HepG2 (cell line): ENCODE measurements at places on chromosomes 3 and 15.
A peak's percentile ranks its signal among the peaks of the same experiment; 100 is the strongest.

DNA sequence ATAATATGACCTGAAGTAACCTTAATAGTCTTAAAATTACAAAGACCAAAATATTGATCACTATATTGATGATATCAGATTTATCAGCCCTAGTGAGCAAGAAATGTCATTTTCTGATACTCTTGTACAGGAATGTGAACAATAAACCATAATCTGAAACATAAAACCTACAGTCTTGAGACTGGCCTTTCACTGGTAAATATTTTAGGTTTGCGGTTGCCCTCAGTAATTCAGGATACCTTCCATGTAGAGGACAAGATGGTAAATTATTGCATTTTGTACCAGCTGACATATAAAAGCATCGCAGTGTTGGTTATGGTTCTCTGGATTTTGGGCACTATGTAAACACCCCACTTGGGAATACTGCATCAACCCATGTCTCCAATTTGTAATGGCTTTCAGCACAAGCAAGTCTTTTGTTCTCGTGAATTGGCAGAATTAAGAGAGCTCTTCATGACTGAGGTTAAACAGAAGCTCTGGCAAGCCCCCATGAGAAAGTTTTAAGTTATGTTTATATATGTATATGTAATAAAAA is 128.5 kb downstream of the LMLN start:
- no peak overlapping the region for H3K27ac ChIP-seq
- no peak for DNase-seq
- no peaks in the 10 kb centered on the region; the same call in 1 of the 2 replicates for H3K27me3 ChIP-seq
- no peak overlapping the region for H3K4me3 ChIP-seq
- H3K4me1 ChIP-seq: no peaks in the 10 kb centered on the region

DNA sequence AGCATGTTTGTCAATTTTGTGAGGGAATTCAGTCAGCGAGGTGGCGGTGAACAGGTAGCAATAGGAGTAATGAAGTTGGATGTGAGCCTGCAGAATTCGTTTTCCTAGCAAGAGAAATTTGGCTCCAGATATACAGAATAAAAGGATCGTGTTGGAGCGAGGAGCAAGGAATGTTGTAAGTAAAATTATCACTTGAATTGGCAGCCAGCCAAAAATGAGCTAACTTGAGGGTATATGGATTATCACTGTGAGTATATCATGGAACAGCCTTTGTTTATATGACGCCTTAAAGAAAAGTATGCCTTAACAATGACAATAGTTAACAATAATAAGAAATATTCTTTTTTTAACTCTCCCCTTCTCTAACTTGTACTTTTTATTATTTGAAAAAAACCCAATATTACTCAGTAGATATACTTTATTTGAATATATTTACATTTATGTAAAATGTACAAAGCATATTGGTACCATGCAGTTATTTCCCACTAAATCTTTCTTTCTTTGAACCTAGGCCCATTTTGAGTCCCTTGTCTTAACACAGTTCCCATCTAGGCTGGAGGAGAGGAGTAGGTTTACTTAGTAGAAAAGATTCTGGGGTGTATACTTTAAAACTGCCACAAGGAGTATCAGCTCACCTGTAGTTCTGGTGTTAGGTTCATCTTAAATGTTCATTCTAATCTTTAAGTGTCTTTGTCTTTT is 29.3 kb downstream of the EPHA6 start:
- H3K27me3 ChIP-seq: no peaks in the 10 kb centered on the region
- H3K36me3 ChIP-seq: no peaks in the 10 kb centered on the region
- H3K4me1 ChIP-seq: no peaks in the 10 kb centered on the region
- DNase-seq: no peak

GRCh38 chr15:44066211-44066827 is 128.8 kb downstream of the FRMD5 start:
- H3K4me1 ChIP-seq: no peaks in the 10 kb centered on the region
- no peak overlapping the region for H3K4me3 ChIP-seq
- peak; percentile 71 for DNase-seq
- no peak overlapping the region for H3K27ac ChIP-seq
- no peaks in the 10 kb centered on the region for H3K36me3 ChIP-seq

DNA sequence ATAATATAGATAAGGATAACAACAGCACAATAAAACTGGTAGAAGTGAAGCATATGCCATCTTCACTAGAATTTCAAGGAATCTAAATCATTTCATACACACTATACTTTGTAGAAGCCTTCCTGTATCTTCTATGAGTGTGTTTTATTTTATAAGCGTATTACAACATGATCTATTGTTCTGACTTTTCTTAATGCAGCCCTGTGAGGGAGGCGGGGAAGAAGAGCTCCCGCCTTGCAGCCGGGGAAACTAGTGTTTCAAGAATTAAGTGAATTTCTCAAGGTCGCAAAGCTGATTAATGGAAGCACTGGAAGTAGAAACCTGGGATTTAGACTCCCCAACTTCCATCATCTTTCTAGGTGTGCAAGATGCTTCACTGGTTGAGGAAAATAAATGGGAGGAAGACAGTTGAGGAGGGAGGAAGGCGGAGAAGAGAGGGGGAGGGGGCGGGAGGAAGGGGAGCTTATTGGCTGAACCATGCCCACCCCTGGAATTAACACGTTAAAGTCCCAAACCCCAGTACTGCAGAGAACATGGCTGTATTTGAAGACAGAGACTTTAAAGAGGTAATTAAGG is 32.9 kb downstream of the VGLL4 start:
- no peak overlapping the region; the same call in 1 of the 2 replicates for H3K4me3 ChIP-seq
- peak overlapping the region; percentile 55 for H3K27ac ChIP-seq
- no peak for DNase-seq
- peaks cover 82% of the 10 kb centered on the region for H3K4me1 ChIP-seq
- H3K27me3 ChIP-seq: no peaks in the 10 kb centered on the region
- peaks cover 3% of the 10 kb centered on the region for H3K36me3 ChIP-seq

- no peaks in the 10 kb centered on the region; the same call in 1 of the 2 replicates for H3K27me3 ChIP-seq
- H3K27ac ChIP-seq: no peak overlapping the region
- DNase-seq: peak; percentile 10
- no peaks in the 10 kb centered on the region for H3K4me1 ChIP-seq
- no peak overlapping the region for H3K4me3 ChIP-seq
- no peaks in the 10 kb centered on the region for H3K36me3 ChIP-seq
Measured at GRCh38 chr15:78195735-78196201, 38.6 kb downstream of the ACSBG1 start.

- no peak overlapping the region for H3K4me3 ChIP-seq
- H3K27me3 ChIP-seq: peaks cover 6% of the 10 kb centered on the region; the same call in 1 of the 3 replicates
- no peaks in the 10 kb centered on the region for H3K36me3 ChIP-seq
- no peaks in the 10 kb centered on the region for H3K4me1 ChIP-seq
Measured at GRCh38 chr3:54515441-54516213, 393.3 kb downstream of the CACNA2D3 start.

GRCh38 chr3:28290863-28291300 is 49.5 kb downstream of the CMC1 start:
- peaks cover 7% of the 10 kb centered on the region; the same call in 2 of the 3 replicates for H3K36me3 ChIP-seq
- no peak overlapping the region for H3K27ac ChIP-seq
- no peak overlapping the region for H3K4me3 ChIP-seq
- no peak for DNase-seq
- no peaks in the 10 kb centered on the region for H3K27me3 ChIP-seq
- H3K4me1 ChIP-seq: no peaks in the 10 kb centered on the region

DNA sequence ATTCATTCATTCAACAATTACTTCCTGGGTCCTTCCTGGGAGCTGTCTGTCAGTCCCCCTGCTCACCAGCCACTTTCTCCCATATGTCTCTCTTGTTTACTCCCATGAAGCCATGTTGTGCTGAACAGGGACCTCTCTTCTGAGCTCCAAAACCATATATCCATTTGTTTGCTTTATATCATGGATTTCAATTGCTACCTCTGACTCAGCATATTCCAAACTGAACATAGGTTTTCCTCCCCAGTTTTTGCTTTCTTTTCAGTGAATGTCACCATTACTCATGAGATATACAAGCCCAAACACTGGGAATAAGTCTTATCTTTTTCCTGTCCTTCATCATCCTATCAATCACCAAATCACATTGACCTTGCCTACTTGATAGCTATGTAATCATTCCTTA is 152.5 kb upstream of the P2RY1 start:
- no peaks in the 10 kb centered on the region for H3K36me3 ChIP-seq
- H3K27me3 ChIP-seq: no peaks in the 10 kb centered on the region
- no peak for DNase-seq
- H3K27ac ChIP-seq: no peak overlapping the region

DNA sequence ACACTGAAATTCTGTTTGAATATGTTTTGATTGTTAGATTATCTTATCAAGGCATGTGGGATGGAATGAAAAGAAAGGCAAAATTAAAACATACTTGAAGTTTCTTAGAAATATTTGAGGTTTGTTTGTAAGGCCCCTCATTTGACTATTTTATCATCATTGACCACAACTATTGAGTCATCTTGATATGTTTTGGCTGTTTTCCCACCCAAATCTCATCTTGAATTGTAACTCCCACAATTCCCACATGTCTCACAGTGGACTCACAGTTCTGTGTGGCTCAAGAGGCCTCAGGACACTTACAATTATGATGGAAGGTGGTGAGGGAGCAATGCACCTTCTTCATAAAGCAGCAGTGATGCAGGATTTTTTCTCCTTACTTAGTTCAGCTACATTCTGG is 917.1 kb downstream of the PLOD2 start:
- H3K4me3 ChIP-seq: no peak overlapping the region
- H3K4me1 ChIP-seq: no peaks in the 10 kb centered on the region
- no peaks in the 10 kb centered on the region for H3K27me3 ChIP-seq
- H3K36me3 ChIP-seq: no peaks in the 10 kb centered on the region
- no peak overlapping the region for H3K27ac ChIP-seq
- DNase-seq: no peak

DNA sequence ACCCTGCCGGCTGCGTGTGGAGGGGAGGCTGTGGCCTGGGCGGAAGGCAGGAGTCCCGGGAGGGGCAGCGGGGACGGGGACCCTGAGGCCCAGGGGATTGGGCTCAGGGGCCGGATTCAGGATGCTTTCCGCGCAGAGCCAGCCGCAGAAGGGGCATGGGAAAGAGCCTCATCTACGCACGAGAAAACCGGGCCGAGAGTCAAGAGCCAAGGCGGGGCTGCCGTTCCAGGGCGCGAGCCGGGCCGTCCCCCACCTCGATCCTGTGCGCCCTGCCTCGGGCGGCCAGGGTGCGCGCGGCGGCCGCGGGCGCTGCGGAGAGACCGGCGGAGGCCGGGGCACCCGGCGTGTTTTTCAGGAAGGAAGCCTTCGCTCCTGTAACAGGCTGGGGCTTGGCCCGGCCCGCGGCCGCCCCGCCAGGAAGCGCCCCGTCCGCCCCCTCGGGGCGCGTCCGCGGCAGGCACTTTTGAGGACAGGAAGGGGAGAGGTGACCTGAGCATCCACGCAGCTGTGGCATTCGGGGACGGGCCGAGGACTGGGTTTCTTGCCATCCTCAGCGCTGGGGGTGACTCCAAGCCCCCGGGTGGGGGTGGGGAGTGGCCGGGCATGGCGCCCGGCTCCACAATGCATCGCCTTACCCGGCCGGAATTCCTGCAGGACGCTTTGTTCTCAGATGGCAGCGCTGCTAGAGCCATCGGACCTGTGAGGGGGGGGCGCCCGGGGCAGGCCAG is 62.3 kb upstream of the GATA2 start:
- H3K4me3 ChIP-seq: no peak overlapping the region
- DNase-seq: no peak
- H3K27ac ChIP-seq: no peak overlapping the region
- no peaks in the 10 kb centered on the region for H3K36me3 ChIP-seq

- no peak overlapping the region for H3K4me3 ChIP-seq
- no peak for DNase-seq
- H3K27ac ChIP-seq: no peak overlapping the region
- H3K36me3 ChIP-seq: no peaks in the 10 kb centered on the region
Measured at GRCh38 chr15:100520132-100520921, 8.4 kb downstream of the CERS3 start.

- no peak overlapping the region for H3K4me3 ChIP-seq
- no peaks in the 10 kb centered on the region for H3K27me3 ChIP-seq
- DNase-seq: no peak
- H3K36me3 ChIP-seq: no peaks in the 10 kb centered on the region
- H3K27ac ChIP-seq: no peak overlapping the region
Measured at GRCh38 chr15:62639906-62640605, 402.5 kb upstream of the TPM1 start.

DNA sequence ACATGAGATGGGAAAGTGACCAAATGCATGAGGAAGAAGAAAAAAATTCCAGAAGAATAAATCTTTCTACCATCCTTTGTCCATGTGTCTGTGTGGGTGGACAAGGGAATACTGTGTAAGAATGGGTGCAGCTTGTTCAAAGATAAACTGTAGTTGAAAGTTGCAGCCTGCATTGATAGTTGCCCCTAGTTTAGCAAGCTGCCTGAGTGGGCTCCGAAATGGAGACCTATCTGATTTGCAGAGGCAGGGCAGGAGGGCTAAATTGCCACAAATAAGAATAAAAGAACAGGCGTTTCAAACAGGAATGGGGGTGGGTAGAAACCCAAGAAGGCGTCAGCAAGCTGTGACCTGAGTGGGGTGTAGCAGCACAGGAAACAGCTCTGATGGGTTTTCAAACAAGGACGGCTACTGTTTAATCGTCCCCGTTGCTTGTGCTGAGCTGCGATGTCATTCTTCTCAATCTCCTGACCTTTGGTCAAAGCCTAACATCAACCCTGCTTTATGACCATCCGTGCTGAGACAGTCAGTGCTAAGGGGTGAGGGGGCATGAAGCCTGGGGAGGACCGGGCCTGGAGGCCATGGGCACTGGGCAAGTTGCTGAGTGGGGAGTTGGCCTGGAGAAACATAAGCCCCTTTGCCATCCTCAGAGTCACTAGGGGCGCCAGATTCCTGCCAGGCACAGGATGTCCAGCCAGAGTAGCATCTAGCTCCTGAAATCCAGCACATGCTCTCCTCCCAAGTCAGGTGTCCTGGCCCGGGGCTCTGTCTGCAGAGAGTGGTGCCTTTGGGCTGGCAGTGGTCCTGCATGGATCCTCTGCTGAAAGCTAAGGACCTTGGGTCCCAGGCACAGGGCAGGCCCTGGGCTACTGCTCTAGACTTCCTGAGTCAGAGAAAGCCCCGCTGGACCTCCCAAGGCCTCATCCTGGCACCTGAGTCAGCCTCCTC is 19.2 kb upstream of the C15orf39 start:
- H3K27ac ChIP-seq: peak overlapping the region; percentile 59
- peak; percentile 90 for DNase-seq
- H3K36me3 ChIP-seq: no peaks in the 10 kb centered on the region
- H3K4me1 ChIP-seq: peaks cover 59% of the 10 kb centered on the region
- peak overlapping the region; percentile 26 for H3K4me3 ChIP-seq

DNA sequence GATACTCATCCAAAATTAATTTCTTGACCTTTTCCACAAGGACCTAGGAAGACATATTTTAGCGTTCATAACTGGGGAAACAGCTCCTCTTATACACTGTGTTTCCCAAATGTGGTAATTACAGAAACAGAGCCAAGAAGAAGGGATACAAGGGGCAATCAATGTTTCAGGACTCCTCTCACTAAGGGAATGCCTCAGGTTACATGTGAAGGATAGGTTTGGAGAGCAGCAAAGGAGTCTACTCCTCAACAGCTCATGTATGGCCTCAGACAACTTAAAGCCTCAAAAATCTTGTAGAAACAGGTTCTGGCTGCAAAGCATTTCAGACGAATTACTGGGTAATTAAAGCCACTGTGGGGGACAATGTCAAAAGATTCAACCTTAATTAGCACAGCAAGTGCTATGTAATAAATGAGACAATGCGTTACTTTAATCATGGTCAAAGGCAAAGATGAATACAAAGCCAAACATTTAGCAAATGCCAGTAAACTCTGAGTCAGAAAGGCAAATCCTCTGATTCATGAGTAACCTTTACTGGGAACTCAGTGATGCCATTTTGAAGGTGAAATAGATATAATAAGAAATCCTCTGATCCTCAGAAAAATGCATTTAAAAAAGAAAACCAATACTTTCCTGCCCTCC is 1111.2 kb downstream of the TUSC7 start:
- no peak for DNase-seq
- no peaks in the 10 kb centered on the region for H3K4me1 ChIP-seq
- H3K4me3 ChIP-seq: no peak overlapping the region
- no peaks in the 10 kb centered on the region for H3K36me3 ChIP-seq
